ENCODE measurements at places on chromosomes 7 and 10. TPM values are rescaled to one million over a fixed set of nuclear protein-coding genes. Genes with fewer than 3 reads are reported as not detected.

Gene SPDYE8
- polyA plus RNA-seq, result 0.19 TPM

Gene RAPGEF5
- polyA plus RNA-seq, result 1.2 TPM

Gene ACSM6
- polyA plus RNA-seq, result not detected

Gene NIPSNAP2
- 43.7 TPM for polyA plus RNA-seq

Gene ACTR3C
- polyA plus RNA-seq, result 5.2 TPM

Gene PRSS2
- polyA plus RNA-seq, result not detected

Gene ANXA8
- not detected for polyA plus RNA-seq
